ENCODE measurements at places on chromosomes 3 and 15.

- no peak for DNase-seq
Measured at GRCh38 chr3:49602877-49603411, 48.7 kb downstream of the BSN start.

DNA sequence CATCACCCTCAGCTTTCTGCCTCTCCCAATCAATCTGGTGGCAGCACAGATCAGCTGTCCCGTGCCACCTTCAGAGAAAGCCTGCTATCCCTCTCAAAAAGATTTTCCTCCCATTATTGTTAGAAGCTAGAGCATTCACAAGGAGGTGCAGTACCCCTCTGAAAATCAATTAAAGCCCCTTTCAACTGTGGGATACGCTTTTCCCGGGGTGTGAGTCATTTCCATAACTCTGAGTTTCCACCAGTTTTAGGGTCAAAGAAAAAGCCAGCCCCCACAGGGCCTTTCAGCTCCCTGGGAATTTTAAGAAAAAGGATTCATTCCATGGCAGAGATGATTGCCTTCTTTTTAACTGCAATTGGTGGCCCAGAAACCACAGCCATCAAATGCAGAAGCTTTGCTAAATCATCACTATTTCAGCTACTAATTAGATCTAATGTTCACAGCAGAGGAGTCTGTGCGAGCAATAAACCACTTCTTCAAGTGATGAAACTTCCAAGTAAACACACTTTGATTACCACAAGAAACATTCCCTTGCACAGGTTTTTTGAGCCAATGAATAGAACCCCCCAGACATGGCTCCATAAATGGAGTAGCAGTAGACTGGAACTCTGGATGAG, 270.0 kb upstream of the TPRG1 start:
- no peak for DNase-seq

DNA sequence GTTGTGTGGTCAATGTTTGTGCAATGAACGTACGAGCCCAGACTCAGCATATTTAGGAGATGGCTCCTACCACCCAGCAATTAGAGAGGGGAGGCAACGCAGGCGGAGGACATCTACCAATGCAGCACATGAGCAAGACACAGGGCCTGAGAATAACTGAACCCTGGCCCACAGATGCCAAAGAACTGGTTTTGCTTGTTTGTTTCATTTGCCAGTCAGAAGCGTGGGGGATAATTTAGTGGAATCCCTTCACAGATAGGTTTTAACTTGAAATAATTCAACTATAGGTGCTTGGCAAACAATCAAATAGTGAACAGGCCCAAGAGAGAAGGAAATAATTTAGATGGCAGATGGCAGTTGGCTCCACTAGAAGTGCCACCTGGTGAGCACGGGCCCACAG, 54.8 kb downstream of the LIPC start:
- no peak for DNase-seq

DNA sequence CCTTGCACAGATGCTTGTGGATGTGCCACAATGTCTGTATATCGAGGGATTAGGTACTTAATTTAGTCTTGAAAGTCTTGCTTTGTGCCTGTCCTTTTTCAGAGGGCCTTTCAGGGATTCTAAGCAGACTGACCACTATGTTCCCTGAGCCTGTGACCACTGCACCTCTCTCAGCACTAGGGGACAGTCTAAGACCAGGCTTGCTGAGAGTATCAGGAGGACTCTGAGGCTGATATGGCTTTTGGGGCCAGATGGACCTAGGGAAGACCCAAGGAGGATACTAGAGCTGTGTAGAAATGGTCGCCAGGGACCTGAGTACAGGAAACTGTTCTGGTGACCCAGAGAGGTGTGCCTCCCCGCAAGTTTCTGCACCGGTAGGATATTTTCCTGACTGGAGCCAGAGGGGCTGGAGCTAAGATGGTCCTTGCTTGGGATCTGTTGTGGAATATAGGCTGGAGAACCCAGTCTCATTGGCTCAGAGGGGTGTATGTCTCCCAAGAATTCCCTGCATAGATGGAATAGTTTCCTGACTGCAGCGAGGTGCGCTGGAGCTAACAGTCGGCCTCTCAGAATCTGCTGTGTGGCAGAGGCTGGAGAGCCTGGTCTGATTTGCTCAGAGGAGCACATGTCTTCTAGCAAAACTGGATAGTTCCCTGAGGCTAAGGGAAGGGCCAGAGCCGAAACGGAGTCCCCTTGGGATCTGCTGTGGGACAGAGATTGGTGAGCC, 213.2 kb upstream of the DCBLD2 start:
- DNase-seq, result no peak

GRCh38 chr3:16326724-16327349, 61.8 kb downstream of the OXNAD1 start:
- no peak for DNase-seq

DNA sequence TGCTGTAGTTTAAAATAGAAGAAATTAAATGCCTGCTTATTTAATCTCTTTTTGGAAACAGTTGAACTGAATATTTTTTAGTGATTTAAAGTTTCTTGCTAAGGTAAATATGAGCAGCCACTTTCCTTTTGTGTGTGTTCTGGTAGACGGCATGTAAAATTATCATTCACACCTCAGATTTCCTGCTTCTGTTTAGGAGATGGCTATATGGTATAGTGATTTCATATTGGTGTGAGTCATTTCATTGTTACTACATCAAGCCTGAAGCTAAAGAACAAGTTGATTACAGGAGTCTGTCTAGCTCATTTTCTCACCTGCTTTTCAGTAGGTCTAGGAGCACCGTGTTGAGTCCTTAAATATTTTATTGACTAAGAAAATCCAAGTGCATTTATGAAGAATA, 2.2 kb downstream of the LRCH3 start:
- DNase-seq, result no peak

- no peak for DNase-seq
Measured at GRCh38 chr3:72579581-72580245, 268.5 kb downstream of the SHQ1 start.
